Activated CD4-positive, alpha-beta T cell treated with anti-CD3 and anti-CD28 coated beads, Interleukin-2, amount 50 U/mL, for 16 hours (primary cell): ENCODE measurements at places on chromosomes 6 and 20.

- no peak for DNase-seq
Observed at GRCh38 chr6:144895313-144896278, 610.5 kb downstream of the UTRN start.

GRCh38 chr20:24983896-24984295, 8.7 kb downstream of the APMAP start:
- no peak for DNase-seq

GRCh38 chr6:91442342-91442741, 855.5 kb upstream of the MAP3K7 start:
- DNase-seq = no peak

DNA sequence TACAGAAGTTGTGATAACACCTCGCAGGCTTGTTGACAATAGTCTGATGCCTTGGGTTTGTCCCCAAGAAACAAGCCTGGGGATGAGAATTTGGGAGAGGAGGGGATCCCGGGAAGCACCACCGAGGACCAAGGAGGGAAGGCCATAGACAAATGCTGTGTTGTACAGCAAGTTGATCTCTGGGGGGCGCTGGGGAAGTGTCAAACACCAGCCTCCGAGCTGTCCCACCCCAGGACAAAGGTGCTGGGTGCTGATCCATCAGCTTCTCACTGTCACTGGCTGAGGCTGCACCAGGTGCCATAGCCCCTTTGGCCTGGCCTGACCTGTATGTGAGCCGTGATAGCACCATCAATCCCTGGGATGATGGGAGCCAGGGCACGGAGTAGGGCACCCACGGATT, 64.0 kb downstream of the SYNDIG1 start:
- no peak for DNase-seq

DNA sequence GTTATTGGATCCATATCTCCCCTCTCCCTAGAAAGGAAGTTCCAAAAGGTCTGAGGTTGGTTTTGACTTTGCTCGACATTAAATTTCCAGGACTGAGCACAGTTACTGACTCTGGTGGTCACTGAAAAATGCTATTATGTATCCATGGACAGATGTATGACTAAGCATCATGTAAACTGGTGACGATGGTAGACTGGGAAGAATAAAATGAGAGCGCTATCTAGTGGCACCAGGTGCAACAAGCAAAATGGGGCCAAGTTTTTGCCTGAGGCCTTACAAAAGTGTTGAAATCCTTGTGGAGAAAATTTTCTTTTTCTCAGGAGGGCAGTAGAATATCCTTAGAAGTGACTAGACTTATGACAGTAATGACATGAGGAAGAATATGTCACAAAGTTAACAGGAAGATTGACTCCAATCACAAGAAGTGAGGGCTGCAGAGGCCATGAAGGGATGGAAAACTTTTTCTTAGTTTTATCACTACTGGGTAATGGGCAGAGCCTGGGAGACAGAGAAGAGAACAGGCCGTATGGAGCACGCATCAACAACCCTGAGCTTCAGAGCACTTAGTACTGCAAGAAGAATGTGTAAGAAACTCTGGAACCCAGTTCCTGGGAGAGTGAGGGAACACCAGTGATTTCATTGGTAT, 88.9 kb upstream of the ELOVL5 start:
- peak; percentile 70 for DNase-seq
